ENCODE measurements at places on chromosomes 7 and 10. TPM values are rescaled to one million over a fixed set of nuclear protein-coding genes. Genes with fewer than 3 reads are reported as not detected.

DNAH11 gene
- total RNA-seq = not detected

- no peak for DNase-seq
Observed at GRCh38 chr10:122774231-122774630, 71.4 kb downstream of the CUZD1 start.

- DNase-seq = no peak
Observed at GRCh38 chr10:71969929-71970328, 5.7 kb downstream of the CHST3 start.

DNA sequence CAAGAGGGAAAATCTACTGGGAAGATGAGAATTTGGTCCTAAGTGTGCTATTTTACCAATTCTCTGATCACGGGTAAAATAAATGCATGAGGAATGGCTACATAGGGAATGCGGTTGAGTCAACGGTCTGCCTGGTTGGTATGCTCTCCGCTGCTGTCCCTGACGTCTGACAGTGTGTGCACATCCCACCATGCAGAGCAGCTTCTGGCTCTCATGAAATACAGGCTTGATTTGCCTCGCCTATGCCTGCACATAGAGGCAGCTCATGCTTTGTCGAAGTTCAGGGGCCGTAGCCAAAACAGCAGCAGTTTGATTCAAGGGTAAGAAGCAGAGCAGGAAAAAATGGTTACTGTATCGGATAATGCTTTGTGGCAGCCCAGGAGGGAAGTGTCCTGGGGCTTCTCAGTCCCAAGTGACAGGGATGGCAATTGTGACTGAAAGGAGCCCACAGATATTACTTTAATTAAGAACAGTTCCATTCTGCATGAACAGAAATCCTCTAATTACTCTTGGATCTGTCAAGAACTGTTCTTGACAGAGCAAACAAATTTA is 268.4 kb upstream of the SLC26A5 start:
- DNase-seq = no peak

DNA sequence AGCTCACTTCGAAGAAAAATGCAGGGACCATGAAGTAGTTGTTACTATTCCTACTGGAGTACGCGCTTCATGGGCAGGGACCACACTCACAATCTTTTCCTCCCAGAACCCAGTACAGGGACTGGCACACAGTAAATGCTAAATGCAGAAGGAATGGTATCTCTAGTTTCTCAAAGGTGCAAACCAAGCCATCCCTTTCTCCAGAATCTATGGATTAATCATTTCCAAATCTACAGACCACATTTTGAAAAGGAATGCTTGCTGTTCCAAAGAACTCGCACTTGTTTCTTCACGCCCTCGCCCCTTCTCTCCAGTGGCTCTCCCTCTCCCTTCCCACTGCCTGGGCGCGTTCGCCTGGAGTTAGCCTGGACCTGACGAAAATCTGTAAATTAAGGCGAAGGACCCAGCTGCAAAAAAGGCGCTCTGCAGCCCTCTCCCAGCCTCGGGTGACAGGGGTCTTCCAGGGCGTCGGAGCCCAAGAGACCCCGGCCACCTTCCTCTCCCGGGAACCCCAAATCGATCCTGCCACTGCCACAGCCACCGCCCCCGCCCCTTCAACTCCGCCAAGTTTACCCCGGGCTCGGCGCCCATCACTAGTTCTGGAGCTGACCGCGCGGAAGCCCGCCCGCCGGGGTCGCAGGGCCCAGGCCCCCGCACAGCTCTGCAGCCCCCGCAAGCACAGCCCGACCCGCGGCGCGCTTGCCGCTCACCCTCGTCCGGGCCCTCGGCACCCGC is 527 bp downstream of the PDIA4 start:
- DNase-seq = peak; percentile 5

- peak; percentile 82 for DNase-seq
Observed at GRCh38 chr10:102644646-102645387, 538 bp downstream of the TRIM8 start.

GRCh38 chr7:144018065-144018464 is 17.9 kb downstream of the OR6B1 start:
- no peak for DNase-seq

- no peak for DNase-seq
Observed at GRCh38 chr7:157543276-157543675, 206.5 kb downstream of the DNAJB6 start.

TFEC gene
- 0.70 TPM for total RNA-seq

DNA sequence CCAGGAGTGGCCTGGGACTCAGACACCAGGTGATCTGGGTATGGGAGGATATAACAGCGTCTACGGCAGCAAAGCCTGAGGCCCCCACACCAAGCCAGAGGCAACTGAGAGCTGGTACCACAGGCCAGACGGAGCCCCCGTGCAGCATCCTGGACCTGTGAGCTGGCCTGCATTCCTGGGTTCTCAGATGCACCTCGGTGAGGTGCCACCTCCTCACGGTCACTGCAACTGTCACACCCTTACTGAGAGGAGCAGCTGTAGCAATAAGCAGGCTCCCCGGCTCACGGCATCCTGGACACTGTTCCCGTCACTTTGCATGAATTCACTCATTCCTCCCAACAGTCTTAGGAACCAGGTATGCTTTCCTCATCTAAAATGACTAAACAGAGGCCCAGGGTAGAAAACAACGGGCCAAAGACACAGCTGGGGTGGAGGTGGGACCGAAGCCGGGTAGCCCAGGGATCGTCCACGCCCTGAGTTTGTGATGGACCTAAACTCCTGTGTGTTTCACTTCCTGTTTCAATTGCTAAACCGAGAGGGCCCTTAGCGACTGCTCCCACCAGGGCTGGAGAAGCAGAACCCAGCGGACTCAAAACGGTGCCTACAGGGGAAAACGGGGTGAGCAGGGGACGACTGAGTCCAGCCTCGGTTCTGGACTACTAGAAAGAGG is 98.7 kb downstream of the CTBP2 start:
- no peak for DNase-seq

DNA sequence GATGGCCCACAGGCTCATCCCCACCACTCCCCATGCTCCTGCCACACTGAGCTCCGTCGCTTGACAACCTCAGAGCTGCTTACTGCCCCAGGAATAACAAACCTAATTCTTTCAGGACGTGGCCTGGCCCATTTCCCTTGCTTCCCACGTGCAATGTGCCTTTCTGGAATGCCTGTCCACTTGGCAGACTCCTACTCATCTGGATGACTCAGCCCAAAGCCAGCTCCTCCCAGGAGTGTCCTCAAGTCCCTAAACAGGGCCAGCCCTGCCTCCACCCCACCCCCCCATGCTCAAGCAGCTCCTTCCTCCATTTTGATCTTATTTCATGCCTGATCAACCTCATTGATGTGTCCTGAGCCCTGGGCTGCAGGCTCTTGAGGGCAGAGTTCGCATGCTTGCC is 164.9 kb upstream of the RNF32 start:
- DNase-seq = no peak

DNA sequence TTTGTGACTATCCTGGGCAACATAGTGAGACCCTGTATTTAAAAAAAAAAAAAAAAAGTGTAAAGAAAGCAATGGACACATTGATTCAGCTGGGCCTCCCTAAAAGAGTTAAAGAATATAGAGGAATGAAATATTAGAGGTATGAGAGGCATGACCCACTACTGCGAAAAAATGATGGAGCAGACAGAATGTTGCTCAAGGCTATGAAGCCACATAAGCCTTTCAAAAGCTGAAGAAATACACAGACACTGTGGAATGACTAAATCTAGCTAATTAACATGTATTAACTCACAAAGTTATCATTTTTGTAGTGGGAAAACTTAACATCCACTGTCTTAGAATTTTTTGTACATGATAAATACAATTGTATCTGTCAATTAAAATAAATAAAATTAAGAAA is 107.3 kb downstream of the HGF start:
- no peak for DNase-seq

CHAT gene
- not detected for total RNA-seq

DNA sequence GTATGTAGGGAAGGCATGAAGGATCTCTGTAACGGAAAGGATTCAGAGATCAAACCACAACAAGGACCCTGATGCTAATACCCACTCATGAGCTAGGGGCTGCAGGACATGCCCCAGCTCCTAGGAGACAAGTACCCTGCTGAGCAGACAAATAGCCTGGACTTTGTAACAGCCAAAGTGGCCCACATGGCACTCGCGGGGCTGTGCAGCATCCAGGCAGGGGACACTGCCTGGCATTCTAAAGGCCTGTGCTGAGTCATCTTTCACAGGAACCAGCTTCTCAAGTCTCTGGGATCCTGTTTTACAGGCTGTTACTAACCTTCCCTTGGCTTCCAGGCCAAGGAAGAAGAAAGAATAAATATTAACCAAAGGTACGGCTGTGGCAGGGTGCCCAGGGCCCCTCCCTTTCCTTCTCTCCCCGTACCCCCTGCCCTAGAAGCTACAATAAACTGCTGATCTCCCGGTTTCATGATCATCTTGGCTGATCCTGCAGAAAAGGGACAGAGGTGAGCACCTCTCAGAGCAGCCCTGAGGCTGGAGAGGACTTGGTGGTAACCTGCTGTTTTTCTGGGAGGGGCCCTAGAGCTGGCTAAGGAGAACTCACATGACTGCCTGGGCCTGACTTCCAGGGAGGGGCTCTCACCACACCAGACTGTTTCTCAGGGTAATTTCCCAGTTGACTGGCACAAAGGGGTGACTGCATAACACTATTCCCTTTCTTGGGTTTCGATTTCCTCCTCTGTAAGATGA is 4.2 kb upstream of the RPEL1 start:
- DNase-seq = no peak

- no peak for DNase-seq
Observed at GRCh38 chr7:38198366-38198765, 20.3 kb downstream of the STARD3NL start.

GRCh38 chr7:45599851-45600706 is 25.9 kb downstream of the ADCY1 start:
- no peak for DNase-seq

RAPGEF5 gene
- not detected for total RNA-seq

LRRTM3 gene
- not detected for total RNA-seq

FAM25C gene
- not detected for total RNA-seq

MTPN gene
- total RNA-seq = 84.5 TPM
